Stimulated activated CD4-positive, alpha-beta T cell treated with anti-CD3 and anti-CD28 coated beads, Interleukin-15, amount 100 ng/mL, for 1 hour (primary cell): ENCODE measurements at places on chromosomes 3 and 15.

- no peak for DNase-seq
Observed at GRCh38 chr3:453106-453505, 256.5 kb downstream of the CHL1 start.

DNA sequence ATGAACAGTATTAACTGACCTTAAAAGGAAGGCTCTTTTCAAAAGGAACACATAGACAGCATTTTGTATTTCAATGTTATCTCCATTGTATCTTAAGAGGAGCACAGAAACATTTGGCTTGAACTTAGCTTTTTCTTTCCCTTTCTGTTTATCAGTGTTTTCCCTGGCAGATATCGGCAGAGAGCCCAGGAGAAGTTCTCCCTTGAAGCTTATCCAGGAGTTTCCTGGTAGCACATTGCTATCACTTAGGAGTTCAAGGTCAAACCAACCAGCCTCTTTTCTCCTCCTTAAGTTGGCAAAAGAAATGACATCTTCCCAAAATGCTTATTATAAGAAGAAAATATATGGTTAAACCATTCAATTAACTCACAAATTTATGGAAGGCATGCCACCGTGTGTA, 344.6 kb upstream of the UBE2E2 start:
- no peak for DNase-seq

DNA sequence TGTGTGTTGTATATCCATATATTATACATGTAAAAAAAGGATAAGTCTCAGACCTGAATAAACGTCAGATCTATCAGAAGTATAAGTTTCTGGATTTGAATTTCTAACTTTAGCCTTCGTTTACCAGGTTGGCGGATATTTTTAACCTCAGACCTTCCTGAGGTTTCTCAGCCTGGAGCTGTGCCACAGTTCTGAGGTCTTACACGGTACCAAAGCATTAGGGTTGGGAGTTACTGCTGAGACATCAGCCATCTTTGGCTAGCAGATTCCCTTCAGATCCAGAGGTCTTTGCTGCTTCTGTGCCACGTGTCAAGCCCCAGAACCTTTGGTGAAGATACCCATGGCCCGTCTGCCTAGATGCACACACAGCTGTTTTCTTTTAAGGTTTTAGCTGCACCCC, 84.7 kb downstream of the PPP2R3A start:
- DNase-seq: no peak

DNA sequence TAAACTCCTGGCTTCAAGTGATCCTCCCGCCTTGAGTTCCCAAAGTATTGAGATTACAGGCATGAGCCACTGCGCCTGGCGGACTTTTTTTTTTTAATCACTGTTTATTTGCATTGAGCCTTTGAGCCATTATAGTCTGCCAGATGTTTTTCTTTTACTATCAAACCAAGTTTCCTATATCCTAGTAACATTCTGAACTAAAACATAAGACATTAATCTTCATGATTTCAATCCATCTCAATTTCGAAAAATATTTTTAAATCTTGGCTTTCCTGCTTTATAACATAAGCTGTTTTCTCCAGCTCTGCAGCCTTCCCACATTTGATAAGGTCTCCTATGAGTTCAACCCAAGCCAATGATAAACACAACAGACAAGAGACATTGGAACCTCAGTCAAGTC, 75.4 kb downstream of the UMPS start:
- no peak for DNase-seq

- no peak for DNase-seq
Observed at GRCh38 chr3:8371960-8372463, 129.6 kb upstream of the LMCD1 start.

- DNase-seq: peak; percentile 80
Observed at GRCh38 chr15:101251830-101252820, at the start of gene CHSY1. TSS of gene CHSY1 (minus strand) at chr15:101252048. CDS start at chr15:101251456, 592 bp downstream.

- no peak for DNase-seq
Observed at GRCh38 chr15:64844576-64845145, 2.9 kb downstream of the PLEKHO2 start.

DNA sequence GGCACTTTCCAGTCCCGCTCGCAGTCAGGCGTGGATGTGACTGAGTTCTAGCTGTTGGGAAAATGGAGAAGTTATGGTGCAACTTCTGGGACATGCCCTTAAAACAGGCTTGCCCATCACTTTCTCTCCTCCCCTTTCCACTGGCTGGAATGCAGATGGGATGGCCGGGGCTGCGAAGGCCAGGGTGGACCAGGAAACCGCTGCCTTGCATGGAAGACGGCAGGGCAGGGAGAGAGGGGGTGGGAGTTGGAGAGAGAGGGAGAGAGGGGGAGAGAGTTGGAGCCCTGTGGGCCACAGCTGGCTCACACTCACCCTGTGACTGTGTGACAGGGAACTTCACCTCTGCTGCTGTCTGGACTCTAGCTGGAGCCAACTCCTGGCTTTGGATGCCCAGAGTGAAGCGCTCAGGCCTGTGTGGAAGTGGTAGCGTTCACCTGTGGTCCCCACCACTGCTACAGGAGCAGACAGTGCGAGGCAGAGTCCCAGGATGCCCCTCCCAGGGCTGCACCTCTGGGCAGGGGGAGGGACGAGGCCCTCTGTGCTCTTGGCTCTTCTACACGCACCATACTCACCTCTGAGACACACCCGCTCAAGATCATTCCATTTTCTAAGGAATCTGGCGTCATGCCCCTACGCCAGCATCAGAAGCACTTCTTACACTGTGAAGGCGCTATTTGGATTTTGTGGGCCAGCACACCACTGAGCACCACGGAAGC, 36.6 kb downstream of the KLHL25 start:
- DNase-seq: no peak

DNA sequence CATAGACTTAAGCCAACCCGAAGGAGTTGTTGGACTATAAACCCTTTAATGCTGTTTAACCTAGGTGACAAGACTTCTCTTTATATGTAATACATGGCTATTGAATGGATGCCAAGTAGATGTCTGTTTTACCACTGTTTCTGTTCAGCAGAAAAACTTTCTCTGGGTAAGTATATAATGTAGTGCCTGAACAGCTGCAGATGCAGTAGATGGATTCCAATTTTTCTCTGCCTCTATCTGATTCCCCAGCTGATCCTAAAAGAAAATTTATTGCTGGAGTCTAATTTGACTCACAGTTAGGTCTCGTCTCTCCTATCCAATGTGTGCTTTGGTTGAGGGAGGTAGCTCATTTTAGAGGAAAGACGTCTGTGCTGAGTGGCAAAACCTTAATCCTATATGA, 256.5 kb upstream of the CBLB start:
- DNase-seq: no peak

GRCh38 chr15:56249092-56249491, 5.4 kb upstream of the RFX7 start:
- no peak for DNase-seq

DNA sequence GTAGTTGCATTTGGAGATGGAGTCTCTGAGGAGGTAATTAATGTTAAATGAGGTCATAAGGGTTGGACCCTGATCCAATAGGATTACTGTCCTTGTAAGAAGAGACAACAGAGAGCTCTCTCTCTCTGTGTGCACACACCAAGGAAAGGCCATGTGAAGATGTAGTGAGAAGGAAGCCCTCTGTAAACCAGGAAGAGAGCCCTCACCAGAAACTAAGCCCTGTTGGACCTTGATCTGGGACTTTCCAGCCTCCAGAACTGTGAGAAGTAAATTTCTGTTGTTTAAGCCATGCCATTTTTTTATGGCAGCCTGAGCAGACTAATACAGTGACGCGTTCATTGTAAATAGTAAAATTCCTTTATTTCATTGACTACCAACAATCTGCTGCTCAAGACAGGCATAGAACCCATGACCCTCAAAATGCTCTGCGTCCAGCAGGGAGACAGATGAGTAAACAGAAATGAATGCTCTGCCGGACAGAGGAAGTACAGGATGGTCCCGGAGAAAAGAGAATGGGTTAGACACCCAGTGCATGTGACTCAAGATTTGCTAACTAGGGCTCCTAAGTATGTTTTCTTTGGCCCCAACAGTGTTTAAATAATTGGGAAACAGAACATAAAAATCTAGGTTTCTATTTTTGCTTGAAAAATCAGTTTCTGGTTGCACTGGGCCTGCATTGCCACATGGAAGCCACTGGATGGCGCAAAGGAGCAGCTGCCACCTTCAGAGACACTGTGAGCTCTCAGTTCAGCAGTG, 37.9 kb upstream of the TNFAIP8L3 start:
- no peak for DNase-seq

GRCh38 chr3:38101811-38102443, 35.0 kb downstream of the ACAA1 start:
- no peak for DNase-seq

GRCh38 chr15:58410353-58410752, 21.4 kb upstream of the LIPC start:
- DNase-seq: no peak

DNA sequence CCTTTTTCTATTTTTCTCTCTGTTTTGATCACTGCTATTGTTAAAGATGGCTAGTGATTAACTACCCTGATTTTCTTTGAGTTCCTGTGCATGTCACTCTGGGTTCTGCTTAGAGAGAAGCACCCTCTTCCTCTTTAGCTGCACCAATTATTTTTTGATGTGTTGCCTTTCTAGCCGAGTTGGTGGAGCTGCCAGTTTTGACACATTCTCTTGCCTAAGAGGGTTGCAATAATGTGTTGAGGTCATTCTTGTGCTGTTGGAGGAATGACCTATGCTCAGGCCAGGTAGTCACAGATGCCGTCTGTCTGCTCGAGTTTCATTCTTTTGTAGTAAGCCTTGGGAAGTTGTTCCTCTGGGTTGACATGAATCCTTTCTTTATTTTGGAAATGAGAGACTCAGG, 84.6 kb upstream of the DPH6 start:
- no peak for DNase-seq

GRCh38 chr3:181326637-181327223, 337.2 kb upstream of the DNAJC19 start:
- no peak for DNase-seq

GRCh38 chr15:28105224-28105791, 6.2 kb upstream of the OCA2 start:
- no peak for DNase-seq

DNA sequence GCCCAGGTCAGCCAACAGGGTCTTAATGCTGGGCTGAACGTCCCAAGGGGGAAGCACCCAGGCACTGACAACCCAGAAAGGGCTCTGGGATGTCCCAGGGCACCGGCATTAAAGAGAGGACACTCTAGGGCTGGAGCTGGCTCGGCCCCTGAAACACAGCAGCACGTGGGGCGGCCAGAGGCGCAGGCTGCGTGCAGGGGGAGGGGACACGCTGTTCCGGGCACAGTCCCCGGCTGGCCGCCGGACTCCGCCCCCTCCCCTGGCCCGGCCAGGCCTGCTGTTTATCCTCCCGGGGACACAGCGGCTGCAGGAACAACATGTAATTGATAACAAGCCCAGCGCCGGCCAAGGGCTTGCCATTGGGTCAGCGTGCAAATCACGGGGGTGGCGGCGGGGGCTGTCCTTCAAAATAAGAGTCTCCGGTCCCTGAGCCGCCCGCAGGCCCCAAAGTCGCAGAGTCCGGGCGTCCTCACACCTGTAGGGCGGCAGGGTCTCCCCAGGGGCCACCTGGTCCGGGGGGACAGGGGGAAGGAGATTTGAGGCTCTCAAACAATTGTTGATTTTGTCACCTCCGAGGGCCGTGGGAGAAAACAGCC, 1.3 kb downstream of the KLF15 start:
- no peak for DNase-seq

- no peak for DNase-seq
Observed at GRCh38 chr15:61584410-61584809, 355.3 kb upstream of the RORA start.

GRCh38 chr3:58175437-58176184, 35.2 kb downstream of the DNASE1L3 start:
- no peak for DNase-seq

DNA sequence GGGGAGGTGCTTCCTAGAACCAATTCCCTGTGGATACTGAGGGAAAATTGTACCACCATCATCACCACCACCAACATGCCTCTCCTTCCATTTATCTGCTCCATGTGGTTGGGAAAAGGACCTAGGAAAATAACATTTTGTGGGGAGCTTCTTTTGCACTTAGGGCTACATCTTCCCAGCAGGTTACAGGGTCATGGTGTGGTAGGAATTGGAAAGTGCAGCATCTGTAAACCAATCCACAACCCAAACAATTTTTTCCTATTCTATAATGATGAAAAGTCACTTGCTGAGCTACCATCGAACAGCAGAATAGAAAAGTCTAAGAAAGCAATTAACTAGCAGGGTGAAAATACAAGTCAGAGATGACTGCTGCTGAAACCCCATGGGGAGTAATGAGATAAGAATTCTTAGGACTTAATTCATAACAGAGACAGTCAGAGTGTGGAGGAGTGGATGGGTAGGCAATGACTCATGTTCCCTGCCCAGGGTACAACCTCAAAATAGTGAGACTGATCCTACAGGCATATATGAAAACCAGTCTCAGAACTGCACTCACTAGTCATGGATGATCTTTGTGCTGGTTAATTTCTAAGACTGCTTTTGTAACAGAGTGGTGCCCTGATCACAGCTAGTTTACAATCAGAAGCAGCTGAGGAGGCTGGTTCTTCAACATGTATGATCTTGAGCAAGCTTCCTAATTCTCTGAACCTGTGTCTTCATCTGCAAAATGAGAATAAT, 38.1 kb upstream of the LEKR1 start:
- DNase-seq: no peak

DNA sequence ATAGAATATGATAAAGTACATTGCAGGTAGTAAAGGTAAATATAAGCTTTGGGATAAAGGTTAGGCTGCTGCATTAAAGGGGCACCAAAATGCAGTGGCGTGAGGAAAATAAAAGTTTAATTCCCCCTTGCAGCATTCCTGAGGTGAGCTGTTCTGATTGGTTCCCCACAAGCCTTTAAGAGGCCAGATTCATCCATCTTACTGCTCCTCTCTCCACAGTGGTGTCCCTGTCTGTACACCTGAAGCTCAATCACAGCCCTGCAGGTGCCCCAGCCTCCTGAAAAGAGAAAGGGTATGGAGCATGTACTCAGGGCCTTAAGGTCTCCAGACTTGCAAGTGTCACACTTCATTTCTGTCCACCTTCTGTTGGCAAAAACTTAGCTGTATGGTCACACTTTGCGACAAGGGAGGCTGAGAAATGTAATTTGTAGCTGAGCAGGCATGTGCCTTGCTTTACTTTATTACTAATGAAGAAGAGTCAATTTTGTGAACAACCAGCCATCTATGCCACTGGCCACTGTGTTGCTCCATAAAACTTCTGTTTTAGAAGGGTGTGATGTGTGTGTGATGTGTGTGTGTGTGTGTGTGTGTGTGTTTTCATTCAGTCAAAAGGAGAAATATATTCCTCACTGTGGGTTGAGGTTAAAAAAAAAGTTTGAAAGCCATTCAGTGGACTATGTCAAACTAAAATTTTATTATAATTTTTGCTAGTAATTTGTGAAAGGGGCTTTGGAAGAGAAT, 12.8 kb downstream of the LACTB start:
- no peak for DNase-seq

DNA sequence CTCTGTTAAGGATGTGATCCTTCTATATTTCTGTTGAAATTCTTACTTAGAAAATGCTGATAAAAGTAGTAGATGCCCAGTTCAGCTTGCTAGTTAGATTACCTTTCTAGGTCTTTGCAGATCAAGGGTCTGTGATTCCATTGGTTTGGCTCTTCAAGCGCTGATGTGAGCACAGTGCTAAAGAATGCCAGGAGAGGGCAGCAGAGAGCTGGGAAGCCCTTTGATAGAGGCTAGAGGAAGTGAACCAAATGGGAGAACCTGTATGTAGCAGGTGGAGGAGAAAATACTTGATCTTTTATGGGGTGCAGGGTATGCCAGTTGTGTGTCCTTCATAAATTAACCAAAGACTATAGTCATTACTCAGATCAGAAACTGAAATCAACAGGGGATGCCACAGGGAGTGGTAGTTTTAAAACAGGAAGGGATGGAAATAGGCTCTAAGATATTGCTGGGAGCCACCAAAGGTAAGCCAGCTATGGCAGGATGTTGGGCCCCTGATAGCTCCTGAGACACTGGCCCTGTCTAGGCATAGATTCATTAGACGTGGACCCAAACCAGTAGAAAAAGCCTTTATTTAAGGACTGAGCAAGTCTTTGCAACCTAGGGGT, 677.4 kb downstream of the SQOR start:
- peak; percentile 16 for DNase-seq
